Activated naive CD4-positive, alpha-beta T cell treated with anti-CD3 and anti-CD28 coated beads, Interleukin-2, amount 50 U/mL, for 16 hours (primary cell): ENCODE measurements at places on chromosomes 4 and X.

DNA sequence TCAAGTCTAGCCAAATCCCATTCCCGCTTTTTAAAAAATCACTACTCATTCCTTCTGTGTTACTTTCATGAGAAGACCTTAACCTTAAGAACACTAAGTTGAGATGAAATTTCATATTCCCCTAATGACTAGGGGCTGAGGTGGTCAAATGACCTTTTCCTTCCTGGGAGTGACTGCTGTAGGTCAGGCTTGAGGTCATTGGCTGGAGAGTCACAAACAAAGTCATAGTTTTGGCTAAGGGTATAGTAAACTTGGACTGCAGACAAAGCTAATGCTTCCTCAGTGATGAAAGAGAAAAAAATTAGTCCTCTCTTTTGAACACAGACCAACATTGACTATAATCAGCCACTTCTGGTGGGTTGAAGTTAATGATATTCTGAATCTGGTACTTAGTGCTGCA lies 16.0 kb upstream of the FGF2 start:
- DNase-seq, result no peak

- no peak for DNase-seq
Observed at GRCh38 chr4:41095973-41096372, 118.4 kb downstream of the APBB2 start.

- DNase-seq, result no peak
Observed at GRCh38 chr4:105933083-105933482, 37.8 kb downstream of the NPNT start.

GRCh38 chr4:180532691-180533090 lies 1710.5 kb upstream of the TENM3 start:
- no peak for DNase-seq

DNA sequence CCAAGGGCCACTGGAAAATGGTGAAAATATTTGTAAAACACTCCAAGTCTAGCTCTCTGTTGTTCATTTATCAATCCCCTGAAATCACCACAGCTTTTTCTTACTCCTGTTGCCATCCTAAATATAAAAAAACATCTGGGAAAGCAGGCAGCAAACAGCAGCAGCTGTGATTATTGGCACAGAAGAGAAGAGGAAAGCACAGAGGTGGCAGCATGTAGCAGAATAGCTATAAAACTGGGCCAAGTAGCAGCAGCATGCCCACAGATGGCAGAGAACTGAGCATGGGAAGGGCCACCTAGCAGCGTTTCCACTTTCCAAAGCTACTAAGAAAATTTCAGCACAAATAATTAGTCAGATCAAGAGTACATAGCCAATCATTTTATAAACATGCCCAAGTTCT lies 307.2 kb downstream of the SLC7A11 start:
- DNase-seq, result no peak

- no peak for DNase-seq
Observed at GRCh38 chr4:67604029-67604381, 45.5 kb downstream of the STAP1 start.

DNA sequence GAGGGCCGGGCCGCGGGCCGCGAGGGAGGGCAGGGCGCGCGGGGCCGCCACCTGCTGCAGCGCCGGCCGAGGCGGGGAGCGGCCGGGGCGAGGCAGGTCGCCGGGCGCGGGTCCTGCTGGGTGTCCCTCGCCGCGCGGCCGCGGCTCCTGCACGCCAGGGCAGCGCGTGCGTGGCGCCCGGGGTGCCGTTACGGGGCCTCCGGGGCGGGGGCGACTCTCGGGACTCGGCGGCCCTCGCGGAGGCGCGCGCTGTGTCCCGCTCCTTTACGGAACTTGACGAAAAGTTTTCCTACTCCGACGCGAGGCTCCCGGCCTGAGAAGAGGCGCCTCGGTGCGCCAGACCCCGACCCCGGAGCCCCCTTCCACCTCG lies 329 bp downstream of the TBC1D14 start:
- peak; percentile 62 for DNase-seq

DNA sequence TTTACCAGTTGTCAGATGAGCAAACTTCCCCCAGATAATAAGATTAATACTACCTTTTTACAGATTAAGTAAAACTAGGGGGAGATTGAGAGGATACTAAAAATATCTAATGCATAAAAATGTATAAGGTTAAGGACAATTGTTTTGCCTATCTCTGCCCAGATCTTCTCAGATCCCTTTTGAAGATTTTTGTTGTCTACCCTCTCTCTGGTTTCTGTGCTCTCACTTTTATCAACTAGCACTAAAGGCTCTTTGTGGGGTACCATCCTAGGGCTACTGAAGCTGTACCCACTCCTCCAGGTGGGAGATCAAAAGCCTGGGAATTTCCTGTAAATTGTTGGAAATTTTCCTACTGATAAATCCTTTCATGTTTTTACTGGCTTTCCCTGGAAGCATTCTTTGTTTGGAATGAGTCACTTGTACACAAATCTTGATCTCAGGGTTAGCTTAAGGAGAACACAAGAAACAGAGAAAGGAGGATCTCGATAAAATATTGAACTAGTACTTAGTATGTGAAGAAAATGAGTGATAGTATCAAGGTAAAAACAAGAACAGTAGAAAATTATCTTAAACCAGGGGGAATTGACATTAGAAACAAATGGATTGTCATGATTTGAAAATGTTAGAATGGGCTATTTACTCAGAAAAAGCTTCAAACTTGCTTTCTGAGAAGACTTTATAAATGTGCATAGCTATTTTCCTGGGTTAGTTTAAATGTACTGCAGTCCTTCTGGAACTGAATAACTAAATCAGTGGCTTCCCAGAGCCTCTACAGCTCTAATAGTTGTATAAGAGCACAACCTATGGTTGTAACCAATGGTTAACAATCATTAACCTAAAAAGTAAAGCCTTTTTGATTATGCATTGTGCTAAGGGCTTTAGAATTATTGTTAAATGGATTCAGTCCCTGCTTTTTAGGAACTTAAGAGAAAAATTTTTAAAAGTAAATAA lies 679.9 kb upstream of the MAGEB2 start:
- DNase-seq, result no peak

- DNase-seq, result no peak
Observed at GRCh38 chr4:76090241-76090691, 15.8 kb downstream of the ART3 start.

DNA sequence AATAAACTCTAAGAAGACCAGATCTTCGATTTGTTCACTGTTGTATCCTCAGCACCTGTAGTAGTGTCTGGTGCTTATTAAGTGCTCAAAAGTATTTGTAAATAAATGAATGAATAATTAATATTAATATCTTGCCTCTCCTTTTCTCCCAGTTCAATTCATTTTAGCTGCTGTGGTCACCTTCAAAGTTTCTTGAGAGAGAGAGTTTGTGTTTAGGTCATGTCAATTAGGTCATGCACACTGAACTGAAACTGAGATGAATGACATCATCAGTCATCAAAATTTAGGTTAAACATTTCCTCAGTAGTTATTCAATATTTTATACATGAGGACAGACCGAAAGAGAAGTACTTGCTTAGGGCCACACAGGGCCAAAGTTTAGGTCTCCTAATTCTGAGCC lies 73.5 kb downstream of the ANXA3 start:
- no peak for DNase-seq

- DNase-seq, result no peak
Observed at GRCh38 chrX:57380026-57380796, 93.7 kb downstream of the FAAH2 start.

DNA sequence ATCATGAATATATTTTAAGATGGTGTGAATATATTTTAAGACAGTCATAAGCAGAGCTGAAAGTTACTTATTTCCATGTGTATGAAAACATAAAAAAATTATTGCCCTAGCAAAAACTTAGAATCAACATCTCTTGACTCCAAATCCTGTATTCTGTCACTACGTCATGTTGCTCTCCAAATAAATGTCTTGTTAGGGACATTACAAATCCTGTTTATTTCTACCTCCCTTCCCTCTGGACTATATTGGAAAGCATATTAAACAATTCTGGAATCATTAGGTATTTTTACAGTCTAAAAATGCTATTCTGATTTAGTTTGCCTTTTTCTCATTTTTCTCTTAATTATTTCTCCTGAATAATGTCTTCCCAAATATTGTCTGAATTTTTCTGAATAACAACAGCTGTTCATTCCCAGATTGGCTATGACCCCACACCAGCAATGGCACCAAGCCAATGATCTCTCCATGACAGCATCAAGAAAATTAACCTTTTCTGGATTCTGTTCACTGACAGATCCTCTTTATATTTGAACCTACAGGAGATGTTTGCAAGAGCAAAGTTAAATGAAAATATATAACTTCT lies 523.1 kb downstream of the IQCM start:
- DNase-seq, result no peak

GRCh38 chr4:23028875-23029274 lies 336.1 kb downstream of the GBA3 start:
- no peak for DNase-seq

DNA sequence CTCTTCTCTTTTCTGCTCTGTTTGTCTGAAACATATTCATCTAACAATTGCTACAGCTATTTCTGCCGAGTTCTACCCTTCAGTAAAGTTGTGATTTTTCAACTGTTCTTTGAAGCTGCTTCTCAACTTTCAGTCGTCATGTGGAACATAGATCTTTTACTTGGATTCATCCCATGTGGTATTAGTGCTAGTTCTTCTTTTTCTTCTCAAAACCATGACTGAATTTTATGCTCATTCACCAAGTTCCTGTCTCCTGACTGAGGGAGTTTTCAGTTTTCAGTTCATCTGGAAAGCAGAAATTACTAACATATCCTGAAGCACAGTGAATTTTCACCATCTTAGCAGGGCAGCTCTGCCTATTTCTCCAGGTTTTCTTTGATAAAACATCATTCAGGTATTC lies 12.1 kb downstream of the ACSL4 start:
- no peak for DNase-seq

DNA sequence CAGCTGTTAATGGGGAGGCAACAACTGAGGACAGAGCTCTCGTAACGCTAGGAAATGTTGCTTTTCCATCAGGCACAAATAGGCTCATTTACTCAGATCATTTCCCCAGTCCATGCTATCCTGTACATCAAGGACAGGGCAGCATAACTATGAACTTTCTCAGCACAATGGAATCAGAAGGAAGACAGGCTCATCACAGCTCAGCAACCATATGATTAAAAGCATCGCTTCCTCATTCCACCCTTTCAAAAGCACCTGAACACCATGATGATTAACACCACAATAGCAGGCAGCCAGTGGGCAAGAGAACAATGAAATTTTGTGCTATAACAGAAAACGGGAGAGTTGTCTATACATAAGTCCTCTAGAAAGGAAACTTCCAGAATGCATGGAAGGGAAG lies 297.8 kb downstream of the ZNF674 start:
- DNase-seq, result no peak

GRCh38 chr4:98283219-98284189 lies 22.3 kb downstream of the RAP1GDS1 start:
- DNase-seq, result no peak

GRCh38 chr4:124025428-124025827 lies 628.8 kb downstream of the SPRY1 start:
- DNase-seq, result no peak

- DNase-seq, result no peak
Observed at GRCh38 chr4:65241257-65241997, 428.9 kb downstream of the EPHA5 start.

DNA sequence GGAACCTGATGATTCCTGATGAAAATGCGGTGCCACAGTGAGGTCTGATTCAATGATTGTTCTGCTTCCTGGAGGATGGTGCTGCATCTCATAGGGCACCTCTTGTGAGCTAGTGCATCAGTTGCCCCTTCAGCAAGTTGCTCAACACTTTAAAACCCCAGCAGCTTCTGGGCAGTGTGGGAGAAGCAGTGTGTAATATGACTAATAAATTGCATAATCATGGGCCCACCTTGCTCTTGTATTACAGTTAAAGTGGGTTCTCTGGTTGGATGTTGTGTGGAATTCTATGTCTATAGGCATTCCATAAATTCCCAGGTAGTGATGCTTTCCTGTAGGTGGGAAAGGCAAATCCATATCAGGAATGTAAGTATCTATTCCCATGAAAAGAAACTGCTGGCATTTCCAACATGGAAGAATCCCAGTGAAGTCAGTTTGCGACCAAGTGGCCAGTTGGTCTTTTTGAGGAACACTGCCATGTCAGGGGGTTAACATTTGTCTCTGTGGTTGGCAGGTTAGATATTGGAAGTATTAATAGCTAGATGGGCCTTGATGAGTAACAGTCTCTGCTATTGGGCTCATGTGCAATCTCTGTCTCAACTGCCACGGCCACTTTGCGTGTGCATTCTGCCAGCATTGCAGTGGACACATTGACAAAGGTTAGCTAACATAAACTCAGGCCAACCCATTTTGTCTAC lies 121.1 kb upstream of the OTUD4 start:
- DNase-seq, result no peak
